ENCODE measurements at places on chromosomes 2 and 18.

- DNase-seq: no peak
Observed at GRCh38 chr2:224271617-224272236, 130.2 kb downstream of the FAM124B start.

GRCh38 chr2:156405586-156405985 lies 30.6 kb upstream of the GPD2 start:
- DNase-seq: no peak

DNA sequence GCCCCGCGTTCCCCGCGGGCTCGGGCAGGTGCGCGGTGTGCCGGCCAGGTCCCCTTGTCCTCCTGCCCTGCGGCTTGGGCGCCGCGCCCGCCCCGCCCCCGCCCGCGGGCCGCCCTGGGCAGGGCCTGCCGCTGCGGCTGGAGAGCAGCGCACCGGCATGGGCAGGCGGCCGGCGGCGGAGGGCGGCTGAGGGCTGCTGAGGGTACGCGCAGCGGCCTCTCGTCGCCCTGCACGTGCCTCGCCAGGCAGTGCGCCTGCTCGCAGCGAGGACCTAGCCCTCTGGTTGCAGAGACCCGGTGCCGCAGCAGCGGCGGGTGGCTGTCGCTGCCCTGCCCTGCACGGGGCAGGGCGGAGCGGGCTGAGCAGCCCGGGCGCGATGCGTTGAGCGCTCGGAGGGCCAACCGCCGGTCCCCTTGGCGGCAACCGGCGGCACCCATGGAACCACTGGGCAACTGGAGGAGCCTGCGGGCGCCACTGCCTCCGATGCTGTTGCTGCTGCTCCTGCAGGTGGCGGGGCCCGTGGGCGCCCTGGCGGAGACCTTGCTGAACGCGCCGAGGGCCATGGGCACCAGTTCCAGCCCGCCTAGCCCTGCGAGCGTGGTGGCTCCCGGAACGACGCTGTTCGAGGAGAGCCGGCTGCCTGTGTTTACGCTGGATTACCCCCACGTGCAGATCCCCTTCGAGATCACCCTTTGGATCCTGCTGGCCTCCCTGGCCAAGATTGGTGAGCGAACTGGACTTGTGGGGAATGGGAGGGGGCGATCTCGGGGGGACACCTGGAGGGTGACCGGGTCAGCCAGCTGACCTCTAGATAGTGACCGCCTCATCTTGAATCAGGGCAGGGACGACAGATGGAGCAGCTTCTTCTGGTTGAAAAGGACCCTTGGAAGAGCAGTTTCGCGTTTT lies at the start of gene SLC9A2:
Gene SLC9A2, plus strand, starts transcription at position 140 of the 906 bp plus-strand sequence. Its CDS starts 296 bp downstream, at position 436.
- peak; percentile 24 for DNase-seq

DNA sequence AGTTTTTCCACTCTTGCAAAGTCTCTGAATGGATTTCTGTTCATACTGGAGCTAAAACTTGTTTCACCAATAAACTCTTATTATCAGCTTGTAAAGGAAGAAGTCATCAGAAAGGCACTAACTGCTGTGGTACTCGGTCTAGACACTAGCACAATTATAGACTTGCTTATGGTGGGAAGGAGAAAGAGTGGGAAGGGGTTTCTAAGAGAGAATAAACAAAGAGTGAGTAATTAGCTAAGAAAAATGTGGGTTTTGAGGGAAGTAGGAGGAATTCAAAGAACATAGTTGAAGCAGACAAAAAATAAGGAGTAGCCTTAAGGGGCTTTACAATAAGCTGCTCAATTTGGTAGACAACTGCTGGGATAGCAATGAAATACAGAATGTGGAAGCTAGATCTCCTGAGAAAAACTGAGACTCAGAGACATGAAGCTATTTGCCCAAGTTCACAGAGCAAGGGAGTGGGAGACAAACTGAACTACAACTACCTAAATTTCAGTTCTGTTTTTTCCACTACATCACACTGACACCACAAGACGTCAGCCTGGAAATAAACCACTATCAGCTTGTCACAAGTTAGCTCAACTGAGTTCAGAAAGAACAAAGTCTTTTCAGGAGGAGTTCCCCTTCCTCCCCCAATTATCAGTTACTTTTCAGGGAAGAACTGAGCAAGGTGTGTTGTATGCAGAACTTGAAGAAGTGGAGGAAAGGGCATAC lies 59.7 kb downstream of the MAP4K3 start:
- no peak for DNase-seq

DNA sequence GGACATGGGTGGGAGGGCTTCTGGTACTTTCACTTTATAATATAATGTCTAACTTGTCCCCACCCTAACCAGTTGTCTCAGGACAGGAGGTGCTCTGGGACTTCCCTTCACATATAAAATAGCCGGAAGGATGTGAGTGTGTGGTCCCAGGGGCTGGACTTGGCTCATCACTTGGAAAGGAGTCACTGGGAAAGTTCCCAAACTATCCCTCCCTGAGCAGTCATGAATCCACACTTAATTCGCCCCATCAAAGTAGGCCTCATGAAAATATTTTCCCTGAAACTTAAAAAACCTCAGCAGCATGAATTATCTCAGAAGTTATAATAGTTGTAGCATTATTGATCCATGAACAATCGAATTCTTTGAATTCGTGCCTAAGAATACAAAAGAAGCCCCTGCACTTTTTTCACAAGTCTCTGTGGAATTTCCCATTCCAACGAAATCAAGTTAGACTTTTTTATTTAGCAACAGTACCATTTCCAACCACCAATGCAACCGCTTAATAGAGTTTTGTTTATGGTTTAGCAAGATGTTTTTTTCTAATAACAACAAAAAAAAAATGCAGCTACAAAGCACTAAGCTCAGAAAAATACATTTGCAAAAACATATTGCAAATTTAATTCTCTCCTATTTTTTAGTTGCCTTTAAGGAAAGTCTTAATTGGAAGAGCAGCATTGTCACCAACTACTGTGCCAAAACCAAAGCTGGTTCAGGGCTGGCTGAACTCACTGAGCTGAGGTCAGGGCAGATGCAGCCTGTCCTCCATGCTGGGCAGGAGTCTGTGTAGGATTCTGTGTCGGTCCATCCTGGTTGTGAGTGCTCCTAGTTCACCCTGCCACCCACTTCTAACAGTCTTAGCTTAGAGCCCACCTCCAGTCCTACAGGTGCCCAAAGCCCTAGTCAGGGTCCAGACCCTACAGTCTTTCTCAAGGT lies 68.8 kb upstream of the SPTBN1 start:
- no peak for DNase-seq

DNA sequence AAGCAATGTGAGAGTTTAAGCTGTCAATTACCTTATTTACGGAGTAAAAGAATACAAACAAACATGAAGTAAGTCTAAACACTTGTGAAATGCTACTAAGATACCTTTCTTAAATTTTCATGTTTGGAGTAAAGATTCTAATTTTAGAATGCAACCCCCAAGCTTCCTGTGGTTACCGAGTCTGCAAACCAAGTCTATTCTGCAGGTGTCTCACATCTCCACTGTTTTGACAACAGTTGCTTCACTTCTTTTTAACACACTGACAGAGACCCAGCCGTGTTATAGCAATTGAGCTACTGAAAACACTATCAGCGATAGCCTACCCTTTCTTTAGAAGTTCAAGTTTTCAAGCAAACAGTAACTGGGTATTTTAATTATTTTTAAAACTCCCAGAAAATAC lies 608.3 kb downstream of the ERBB4 start:
- DNase-seq: no peak

DNA sequence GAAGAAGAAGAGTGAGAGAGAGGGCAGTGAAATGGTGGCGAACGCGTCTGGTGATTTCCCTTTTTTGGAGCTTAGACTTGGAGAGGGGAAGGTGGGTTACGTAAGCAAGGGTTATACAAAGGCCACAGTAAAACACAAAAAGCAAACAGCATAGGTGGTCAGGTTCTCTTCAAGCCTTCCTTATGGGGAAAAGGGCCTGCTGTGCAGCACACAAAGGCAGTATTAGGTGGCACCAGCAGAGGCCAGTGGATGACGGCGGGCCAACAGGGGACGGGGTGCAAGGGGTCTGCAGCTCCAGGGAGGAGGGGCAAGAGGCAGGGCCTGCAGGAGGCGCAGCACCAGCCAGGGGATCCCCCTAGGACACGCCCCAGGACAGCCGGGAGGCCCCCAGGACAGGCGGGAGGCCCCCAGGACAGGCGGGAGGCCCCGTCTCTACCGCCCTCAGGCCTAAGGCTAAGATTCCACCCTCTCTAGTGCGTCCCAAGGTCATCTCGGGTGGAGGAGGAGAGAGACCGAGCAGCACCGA lies 32.6 kb upstream of the NPC1 start:
- DNase-seq: no peak

DNA sequence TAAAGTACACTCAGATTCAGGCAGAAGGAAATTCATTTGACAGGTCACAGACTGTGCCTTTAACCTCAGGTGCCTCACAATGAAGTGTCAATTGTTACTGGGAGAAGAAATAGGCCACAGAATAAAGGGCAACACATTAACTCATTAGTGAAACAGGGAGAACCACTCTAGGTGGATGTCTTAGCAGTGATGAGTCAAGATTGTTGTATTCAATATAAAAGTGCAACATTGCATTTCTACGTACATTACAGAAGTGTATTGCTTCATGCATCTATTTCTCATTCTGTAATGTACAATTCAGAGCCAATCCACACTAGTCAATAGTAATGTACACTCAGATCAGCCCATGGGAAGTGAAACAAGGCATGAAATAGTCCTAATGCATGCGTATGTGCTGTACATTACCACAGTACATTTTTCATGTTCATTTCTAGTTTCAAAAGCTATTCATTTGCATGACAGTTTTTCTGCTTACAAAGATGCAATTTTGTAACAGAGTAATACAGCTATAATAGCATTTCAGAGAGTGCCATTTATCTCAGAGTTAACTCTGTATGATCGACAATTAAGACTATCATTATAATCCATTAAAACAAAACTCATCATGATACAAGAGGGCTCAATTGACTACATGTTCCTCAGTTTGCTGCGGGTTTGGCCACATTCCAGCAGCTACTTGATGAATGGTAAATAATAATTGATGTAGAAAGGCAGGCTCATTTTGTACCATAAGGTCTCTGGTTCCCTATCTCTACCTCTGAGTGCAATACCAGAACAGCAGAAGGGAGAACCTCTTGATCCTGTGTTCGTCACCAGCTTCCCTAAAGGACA lies 12.2 kb upstream of the ARL5A start:
- DNase-seq: no peak

DNA sequence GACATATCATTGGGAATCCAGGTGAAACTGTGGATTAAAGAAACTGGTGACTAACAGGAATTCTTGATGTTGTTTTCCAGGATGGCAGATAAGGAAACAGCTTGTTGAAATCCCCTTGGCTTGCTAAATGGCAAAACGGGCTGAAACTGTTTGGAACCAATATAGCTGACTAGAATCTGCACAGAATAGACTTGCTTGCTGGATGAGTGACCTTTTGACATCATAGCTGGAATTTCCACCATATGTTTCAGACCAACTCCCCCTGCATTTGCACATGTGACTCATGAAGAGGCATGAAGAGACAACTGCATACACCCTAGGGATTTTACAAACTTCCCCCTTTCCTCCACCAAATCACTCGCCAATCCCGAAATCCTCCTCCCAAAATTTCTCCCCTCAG lies 87.7 kb upstream of the LYPD1 start:
- no peak for DNase-seq

DNA sequence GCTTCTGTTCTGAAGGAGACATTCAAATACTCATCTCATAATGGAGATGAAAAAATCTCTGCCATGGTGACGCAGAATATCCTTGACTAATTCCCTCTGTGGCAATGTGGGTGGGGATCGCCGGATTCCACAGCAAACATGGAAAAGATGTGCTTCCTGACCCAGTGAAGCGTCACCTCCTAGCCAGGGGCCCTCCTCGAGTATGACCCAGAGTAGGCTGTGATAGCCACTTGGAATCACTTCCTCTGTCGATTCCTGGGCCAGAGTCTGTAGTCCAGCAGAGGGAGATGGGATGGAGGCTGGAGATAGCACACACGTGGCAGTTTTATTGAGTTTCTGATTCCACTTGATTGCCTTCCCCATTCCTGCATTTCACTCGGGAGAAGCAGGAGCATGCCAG lies 36.8 kb downstream of the DRC1 start:
- DNase-seq: no peak

DNA sequence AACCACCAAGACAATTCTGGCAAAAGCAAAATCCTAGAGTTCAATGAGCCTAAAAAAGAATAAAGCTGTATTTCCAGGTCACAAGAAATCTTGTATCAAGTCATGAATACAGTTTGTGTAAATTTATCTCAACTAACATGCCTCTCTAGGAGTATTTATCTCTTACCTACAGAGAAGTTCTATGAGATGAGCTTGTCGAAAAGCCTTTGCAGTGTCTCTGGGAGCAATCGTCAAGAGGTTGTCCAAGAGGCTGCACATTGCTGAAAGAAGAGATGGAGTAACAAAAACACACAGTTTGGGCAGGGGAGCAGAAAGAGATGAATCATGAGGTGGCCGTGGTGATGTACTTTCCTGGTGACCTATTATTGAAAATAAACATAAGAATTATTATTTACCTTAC lies 112.0 kb upstream of the CD226 start:
- DNase-seq: no peak

DNA sequence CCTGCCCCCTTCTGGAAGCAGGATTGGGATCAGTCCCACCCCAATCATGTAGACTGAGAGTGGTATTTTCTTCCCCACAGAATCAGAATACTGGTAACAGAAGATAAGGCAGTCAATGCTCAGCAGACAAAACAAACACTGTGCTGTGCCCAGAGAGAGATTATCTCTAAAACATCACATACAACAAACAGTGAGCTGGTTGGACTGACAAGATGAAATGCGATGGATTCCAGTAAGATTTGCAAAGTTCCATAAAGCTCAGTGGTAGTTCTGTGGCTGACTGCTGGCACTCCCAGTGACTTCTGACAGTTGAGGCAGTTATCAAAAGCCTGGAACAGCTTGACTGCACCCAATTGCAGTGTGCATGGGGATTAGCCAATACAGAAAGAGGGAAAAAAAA lies 311.5 kb upstream of the MGAT5 start:
- no peak for DNase-seq

DNA sequence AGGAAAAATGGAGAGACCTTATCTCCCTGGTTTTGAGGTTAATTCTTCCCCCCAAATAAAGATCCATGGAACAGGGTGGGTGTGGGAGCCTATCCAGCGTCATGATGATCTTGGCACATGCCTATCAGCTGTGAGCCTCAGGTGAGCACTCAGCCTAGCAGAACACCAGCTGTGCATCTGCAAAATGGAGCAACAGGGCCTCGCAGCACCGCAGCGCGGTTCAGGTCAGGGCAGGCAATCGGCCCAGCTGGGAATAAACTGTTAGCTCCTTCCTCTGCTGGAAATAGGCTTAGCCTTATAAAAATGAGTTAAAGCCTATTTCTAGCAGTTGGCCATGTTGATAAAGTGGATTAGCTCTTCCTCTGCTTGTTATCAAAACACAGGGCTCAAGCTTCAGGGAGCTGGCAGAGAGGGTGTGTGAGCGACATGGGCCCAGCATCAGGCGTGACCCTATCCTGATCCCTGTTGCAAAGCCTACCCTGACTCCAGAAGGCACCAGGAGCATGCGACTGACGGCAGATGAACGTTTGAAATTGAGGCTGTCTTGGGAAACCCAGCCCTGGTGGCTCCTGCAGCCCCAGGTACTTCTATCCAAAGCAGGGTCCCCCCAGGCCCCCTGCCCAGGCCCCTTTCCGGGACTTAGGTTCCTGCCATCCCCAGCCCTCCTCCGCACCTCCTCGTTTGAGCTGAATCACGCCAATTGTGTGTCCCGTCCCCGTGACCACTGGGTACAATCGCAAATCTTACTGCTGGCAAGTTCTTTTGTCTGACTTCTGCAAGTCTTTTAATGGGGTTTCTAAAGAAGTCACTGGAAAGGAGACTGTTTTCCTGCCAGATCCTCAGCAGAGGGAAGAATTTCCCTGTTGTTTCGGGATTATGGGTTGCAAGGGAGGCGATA lies 35.4 kb downstream of the ARHGEF4 start:
- DNase-seq: no peak

GRCh38 chr2:140687825-140688224 lies 1443.0 kb downstream of the LRP1B start:
- DNase-seq: no peak

GRCh38 chr2:23788100-23788499 lies 138.8 kb downstream of the ATAD2B start:
- DNase-seq: no peak

Data from prostate gland (tissue), 2 donors.